Lower lobe of right lung (tissue), 2 donors: ENCODE measurements at places on chromosomes 7 and 10.

GRCh38 chr7:80640846-80641245 lies 2.4 kb downstream of the CD36 start:
- no peak for DNase-seq

DNA sequence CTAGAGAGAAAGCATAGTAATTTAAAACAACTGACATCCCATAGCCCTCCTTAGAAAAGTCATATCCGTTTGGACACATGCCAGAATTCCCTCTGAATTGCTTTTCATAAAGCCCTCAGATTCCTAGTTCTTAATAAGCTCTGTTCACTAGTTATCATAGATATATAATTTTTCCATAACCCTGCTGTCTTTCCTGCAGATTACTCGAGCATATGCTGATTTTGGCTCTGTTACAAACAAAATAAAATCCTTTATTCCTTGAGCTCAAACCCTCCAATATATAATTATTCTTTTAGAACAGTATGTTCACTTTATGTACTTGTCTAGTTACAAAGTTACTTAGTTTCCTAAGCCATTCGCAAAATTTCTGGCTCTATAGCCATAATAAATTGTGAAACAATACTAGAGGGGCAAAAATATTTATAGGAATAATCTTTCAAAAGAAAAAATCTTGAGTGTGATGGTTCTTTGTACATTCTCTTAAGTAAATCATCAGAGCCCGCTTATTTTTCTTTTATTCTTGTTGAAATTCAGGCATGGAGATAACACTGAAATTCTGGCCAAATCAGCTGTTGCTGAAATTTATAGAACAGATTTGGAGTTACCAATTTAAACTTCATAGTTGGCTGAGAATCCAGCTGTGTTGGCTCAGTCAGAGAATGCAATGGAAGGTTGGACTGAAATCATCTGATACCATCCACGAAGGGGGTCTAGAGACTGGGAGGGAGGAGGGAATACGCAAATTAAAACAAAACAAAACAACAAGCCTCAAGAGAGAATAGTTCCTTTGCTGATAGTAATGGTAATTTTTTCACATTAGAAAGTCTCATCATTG lies 146.1 kb upstream of the TMEM196 start:
- DNase-seq, result no peak

- DNase-seq, result peak; percentile 41
Measured at GRCh38 chr10:131838966-131839742, 61.7 kb upstream of the PPP2R2D start.

- DNase-seq, result no peak
Measured at GRCh38 chr7:102431617-102432298, 1.6 kb upstream of the ORAI2 start.

- no peak for DNase-seq
Measured at GRCh38 chr10:103327906-103328305, 23.0 kb downstream of the PCGF6 start.

DNA sequence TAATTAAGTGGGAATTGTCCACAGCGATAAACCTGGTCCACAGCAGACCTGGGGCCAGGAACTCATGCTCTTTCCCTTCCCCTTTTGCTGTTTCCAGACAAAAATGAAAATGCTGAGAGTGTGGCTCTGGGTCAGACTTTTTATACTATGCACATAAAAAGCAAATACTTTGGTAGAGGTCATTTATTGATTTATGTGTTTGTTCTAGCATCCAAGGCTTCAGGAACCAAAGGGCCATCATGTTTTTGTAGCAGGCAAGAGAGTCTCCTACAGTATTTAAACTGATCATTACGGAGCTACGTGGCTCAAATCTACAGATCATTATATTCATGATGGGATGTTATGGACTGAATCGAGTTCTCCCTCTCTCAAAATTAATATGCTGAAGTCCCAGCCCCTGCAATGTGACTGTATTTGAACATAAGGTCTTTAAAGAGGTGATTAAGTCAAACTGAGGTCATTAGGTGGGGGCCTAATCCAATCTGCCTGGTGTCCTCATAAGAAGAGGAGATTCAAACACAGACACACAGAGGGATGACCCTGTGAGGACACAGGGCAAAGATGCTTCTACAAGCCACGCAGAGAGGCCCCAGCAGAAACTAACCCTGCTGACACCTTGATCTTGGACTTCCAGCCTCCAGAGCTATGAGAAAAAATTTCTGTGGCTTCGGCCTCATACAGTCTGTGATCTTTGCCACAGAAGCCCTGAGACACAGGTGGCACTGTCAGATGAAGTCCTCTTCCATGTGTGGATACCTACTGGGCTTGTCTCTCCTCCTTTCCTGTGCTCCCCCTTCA lies 46.1 kb upstream of the RNF32 start:
- no peak for DNase-seq

DNA sequence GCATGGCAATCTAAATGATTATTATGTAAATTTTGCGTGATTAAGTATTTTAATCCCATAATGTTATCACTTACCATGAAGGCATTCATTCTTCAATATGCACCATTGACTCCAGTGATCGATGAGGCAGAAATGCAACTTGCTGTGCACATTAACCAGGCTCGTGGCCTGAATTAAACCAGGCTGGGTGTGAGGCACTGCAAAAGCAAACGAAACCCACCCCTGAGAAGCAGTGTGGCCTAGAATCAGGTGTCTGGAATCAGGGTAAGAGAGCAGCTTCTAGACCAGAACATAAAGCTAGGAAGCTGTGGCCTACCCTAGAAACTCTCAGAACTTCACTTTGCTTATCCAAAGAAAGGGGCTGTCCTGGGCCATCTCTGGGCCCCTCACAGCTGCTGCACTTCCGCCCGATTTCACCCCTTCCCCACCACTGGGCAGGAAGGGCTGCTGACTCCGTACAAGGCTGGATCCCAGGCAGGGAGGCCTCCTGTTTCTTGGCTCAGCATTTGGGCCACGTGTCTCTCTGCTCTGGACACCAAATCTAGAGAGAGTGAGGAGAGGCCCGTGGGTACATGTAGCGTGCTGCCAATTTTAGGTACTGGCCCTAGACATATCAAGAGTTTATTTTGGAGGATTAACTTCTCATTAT lies 4.4 kb downstream of the PTPRE start:
- no peak for DNase-seq

- DNase-seq, result no peak
Measured at GRCh38 chr7:136938476-136938875, 70.0 kb downstream of the CHRM2 start.

DNA sequence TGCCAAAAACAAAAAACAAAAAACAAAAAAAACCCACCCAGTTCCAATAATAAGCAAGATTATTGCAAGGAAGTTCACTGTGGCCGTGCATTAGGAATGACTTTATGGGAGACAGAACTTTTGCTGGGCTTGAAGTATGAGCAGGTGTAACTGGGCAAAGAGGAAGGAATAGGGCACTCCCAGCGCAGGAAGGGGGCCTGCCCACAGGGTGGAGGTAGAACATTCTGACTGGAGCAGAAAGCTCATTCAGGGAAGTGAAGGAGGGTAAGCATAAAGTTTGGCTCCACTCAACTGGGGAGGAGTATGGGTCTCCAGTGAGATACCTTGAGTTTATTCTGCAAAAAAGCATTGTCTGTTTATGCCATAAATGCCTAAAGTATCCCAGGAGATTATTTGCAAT lies 42.1 kb upstream of the WIPF3 start:
- no peak for DNase-seq
